ENCODE measurements at places on chromosomes 2 and 18.

- no peak for DNase-seq
Measured at GRCh38 chr2:74566076-74566753, 11.7 kb downstream of the DOK1 start.

DNA sequence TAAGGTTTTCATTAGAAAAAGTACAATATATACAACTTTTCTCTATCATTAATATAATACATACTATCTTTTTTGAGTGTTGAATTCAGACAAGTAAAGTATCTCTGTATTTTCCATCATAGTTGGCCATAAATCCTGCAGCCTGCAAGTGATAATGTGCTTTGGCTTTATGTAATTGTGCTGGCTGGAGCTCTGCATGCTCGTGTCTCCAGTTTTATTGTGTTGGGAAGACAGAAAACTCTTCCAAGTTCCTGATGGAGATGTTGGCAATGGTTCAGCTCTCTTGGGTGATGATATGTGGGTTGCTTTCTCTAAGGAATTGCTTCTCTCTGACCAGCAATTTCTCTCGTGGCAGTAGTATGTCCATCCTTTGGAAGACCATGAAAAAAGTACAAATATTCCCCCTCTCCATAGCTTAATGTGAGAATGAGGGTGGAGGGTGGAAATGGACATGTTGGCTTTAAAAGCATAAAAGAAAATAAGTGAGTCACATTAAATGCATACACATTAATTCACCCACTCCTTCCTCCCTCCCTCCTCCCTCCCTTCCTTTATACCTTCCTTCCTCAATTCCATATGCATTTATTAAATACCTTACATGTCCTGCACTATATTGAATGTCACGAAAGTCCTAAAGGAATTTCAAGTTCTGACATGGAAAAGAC is 344.2 kb downstream of the MTX2 start:
- DNase-seq: no peak

DNA sequence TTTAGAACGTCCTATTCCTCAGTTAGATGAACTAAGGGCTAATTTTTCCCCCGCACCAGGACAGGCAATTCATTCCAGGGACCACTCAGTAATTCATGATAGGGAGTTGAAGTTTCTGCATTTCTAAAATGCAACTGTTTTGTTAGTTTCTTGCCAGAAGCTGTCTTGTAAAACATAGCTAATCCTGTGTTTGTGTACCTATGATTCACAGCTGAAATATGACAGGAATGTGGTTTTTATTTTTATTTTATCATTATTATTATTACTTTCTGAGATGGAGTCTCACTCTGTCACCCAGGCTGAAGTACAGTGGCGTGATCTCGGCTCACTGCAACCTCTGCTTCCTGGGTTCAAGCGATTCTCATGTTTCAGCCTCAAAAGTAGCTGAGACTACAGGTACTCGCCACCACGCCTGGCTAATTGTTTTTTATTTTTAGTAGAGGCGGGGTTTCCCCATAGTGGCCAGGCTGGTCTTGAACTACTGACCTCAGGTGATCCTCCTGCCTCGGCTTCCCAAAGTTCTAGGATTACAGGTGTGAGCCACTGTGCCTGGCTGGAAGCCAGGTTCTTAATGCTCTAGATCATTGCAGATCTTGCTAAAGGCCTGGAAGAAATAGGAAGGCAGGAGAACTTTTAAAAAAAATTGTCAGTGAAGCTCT is 154.8 kb upstream of the FHL2 start:
- peak; percentile 78 for DNase-seq

DNA sequence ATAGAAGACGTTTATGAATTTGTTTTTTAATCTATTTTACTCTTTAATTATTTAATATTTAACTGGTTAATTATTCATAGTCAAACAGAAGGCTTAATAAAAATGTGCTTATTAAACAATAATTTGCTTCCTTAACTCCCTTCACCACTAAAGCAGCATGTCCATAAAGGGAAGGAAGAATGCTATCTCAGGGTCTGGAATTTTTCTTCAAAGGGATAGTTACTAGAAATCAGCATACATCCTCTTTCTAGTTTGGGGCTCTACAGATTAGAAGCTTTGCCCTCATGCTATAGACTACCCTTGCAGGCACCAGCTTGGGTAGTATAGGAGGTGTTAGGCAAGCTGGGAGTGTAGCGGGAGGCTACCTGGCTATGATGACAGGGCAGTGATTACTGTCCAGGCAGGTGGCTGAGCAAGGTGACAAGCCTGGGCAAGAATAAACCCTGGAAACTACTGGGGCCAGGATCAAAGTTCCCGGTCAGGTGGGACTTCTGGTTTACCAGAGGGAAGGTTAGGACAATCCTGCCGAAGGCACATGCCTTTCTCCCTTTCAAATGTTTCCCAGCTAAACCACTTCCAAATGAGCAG is 276.0 kb upstream of the REV1 start:
- no peak for DNase-seq
